ENCODE measurements at places on chromosomes 2 and 18. TPM values are rescaled to one million over a fixed set of nuclear protein-coding genes. Genes with fewer than 3 reads are reported as not detected.

- DNase-seq, result no peak
These were observed 154.0 kb upstream of the TFPI start for GRCh38 chr2:187708272-187708671.

DNA sequence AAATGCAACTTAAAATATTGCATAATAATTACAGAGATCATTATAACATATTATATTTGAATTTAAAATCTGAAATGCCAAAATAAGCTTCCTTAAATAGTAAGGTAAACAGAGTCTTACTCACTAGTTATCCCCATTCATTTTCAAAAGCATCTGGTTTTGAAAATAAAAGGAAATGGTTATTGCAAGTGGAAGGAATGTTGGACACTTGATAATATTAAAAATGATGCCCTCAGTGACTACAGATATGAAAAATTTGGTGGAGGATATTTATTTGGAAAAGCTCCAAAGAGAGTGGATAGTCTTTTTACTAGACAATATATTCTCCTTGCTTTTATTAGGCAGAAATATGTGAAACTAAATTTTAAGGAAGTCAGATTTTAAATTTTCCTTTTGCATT, 39.7 kb downstream of the CDH19 start:
- DNase-seq, result no peak

DNA sequence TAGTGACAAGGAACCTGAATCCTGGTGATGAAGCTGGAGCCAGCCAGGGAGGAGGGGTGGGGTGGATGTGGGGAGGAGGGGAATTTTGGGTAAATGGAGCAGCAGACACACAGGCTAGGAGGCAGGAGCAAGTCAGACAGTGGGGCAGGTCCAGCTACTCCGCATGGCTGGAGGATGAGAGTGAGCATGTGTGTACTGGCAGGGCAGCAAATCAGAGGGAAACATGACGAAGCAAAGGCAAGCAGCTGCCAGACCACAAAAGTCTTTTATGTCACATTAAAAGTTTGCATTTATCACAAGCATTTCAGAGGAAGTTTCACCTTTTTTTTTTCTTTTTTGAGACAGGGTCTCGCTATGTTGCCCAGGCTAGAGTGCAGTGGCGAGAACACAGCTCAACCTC, 11.9 kb upstream of the KIDINS220 start:
- DNase-seq, result no peak

- DNase-seq, result no peak
These were observed 335.9 kb upstream of the NT5C1B start for GRCh38 chr2:18925296-18925695.

DNA sequence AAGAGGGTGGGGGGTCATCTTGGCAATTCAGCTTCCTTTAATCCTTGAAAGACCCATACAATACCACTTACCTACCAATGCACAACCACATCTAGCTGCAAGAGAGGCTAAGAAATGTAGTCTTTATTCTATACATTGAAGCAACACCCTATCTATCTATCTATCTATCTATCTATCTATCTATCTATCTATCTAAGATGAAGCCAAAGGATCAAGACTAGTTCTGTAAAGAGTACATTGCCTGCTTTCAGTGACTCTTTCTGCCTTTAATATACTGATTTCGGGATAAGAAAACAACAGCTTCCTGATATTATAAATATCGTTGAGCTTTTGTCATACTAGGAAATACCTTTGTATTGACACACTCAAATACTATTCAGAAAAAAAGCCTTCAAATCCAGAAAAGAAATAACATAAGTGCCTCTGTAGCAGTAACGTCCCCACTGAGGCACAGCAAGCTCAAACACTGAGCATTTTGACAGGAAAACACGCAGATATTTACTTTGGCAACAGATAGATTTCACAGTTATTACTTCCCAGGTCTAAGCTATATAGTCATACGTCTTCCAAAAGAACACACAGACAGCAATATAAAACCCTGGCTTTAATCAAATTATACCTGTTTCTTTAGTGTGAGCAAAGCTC, 139.4 kb upstream of the SERTAD2 start:
- DNase-seq, result no peak

DNA sequence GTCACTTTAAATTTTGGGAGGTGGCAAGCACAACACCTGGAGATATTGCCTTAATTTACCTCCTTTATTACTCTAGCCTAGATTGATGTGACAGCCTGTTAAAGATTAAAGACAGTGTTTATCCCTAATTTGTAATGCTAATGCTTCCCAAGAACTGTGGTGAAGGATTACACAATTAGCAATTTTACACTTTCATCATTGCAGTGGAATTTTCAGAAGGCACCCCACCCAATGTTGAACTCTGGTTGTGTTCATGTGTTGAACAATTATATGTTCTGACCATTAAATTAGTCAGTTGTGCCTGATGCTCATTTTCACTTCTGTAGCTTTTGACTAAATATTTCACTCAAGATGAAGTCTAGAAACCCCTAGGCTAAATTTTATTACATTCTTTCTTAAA, 317.1 kb upstream of the CWC22 start:
- no peak for DNase-seq

- DNase-seq, result no peak
These were observed 170.6 kb downstream of the DNAH6 start for GRCh38 chr2:84686783-84687476.

DNA sequence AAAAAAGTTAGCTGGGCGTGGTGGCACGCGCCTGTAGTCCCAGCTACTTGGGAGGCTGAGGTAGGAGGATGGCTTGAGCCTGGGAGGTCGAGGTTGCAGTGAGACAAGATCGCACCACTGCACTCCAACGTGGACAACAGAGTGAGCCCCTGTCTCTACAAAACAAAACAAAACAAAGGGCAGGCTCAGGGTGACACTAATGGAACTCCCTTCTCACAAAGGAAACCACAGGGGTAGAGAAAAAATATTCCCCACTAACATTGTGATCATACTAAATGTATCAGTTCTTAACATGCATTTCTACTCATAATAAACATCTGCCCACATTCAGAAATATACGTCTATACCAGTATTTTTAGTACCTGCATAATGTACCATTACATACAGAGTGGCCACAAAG, 21.1 kb downstream of the STAM2 start:
- DNase-seq, result no peak

DNA sequence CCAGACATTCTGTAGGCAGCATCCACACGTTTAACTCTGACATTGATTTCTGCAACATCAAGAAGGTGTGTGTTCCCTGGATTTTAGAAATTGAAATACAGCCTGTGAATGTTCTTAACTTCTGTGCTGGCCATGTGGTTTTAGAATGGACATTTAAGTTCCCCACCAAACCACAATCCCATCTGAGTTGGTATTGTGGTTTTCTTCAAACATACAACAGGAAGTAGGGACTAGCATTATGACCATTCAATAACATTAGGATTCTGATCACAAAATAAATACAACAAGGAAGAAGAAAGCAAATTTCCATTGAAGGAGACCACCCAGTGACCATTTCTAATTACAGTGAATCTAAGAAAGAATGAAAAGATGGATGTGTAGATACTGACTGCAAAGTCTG, 51.2 kb downstream of the MAP3K20 start:
- DNase-seq, result no peak

DNA sequence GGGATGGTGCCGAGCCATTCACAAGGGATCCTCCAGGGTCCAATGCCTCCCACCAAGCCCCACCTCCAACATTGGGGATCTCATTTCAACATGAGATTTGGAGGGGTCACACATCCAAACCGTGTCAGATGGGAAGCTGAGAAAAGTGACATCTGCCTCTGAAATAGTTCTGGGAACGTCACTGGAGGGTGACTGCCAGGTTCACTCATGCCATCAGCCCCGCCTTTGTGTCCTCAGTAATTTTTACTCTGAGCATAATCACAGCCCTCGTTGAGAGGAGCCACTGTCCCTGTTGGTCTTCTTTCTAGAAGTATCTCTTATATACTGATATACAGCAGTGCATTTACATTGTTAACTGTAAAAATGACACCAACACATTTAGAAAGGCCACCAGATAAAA, 67.4 kb downstream of the KLHL29 start:
- no peak for DNase-seq

DNA sequence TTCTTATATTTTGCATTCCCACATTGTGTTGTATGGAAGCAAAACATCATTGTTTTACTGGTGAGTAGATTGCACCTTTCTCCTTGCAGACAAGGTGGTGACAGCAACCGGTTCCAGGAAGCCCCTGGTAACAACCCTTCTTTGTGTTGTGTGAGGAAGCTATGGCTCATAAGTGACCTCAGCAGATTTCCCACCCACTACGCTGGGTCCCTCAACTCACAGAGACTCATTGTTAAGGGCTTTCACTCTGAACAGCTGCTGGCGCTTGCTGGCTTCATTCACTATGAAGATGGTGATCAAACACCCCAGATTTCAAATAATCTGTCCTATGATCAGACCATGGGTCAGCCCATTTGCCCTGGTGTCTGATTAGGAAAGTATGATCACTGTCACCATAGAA, 53.4 kb downstream of the WIPF1 start:
- DNase-seq, result no peak

DNA sequence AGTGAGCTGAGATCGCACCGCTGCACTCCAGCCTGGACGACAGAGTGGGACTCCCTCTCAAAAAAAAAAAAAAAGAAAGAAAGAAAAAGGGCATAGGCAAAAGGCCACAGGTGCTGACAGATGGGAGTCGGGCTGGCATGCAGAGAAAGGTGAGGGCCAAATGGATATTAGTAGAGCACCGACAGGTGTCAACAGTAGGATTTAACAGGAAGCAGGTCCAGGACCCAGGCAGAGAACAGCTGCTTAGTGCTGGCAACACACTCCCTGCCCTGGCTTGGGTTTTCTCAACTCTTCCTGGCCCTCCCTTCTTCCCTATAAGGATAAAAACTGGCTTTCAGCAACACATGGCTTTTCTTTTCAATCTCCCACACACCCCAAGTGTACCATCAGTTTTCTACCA, 84.9 kb downstream of the MRO start:
- no peak for DNase-seq

DNA sequence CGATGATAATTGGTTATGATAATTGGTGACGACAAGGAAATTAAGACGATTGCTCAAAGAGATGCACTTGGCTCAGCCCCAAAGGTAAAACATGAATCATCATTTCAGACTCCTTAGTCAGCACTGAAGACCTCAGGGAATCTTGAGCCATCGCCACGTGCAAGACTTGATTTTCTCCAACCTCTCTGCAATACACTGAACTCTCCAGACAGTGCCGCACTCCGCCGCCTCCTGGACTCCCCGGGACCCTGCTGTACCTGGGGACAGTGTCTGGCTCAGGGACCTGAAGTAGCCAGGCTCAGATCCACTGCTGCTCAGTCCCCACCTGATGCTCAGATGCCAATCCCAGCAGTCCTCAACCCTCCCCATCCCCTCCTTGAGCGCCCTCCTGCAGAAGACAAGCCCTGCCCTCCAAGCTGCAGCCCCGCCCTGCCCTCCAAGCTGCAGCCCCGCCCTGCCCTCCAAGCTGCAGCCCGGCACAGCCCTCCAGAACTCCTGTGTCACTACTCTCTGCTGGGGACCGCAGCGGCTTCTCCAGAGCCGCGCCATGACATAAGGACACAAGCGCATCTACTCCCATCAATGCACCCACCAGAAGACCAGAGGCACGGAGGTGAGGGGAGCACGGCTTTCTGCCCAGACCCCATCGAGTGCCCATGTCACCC, 1.1 kb downstream of the TMEM18 start:
- peak; percentile 50 for DNase-seq

- no peak for DNase-seq
These were observed 683 bp downstream of the GBX2 start for GRCh38 chr2:236167297-236168109.

- no peak for DNase-seq
These were observed 256.5 kb downstream of the CNTNAP5 start for GRCh38 chr2:124281541-124281940.

DNA sequence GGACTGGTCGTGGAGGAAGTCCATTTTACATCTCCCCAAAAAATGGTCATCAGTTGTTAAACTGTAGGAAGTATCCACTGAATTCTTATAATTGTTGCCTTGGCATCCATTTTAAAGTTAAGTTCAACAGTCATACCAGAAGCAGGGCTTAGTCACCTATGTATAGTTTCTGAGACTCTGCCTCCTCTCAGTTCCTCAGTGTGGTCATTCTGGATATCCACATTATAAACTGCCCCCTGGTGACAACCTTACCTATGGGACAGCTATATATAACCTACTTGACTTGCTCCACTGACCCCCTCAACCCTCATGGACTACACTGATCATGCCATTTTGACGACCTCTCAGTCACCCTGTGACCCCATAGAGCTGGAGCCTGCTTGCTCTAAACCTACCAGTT, 617.0 kb downstream of the LRP1B start:
- no peak for DNase-seq

DNA sequence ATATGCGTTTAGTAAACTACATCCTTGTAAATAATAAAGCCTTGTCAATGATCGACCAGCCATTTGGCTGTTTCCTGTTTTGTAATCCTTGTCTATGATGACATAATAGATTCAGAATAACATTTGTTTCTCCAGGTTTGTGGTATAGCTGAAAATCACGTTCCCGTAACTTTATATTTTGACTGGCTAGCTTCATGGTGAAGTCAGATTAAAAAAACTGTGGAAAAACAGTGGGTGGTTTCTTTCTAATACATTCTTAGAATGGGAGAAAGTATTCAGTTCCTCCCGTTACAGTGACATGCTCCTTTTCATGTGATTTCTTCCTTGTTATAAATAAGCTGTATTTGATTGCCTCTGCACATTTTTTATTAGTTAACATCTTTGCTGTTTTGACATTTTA, 366.9 kb downstream of the NYAP2 start:
- DNase-seq, result no peak

DNA sequence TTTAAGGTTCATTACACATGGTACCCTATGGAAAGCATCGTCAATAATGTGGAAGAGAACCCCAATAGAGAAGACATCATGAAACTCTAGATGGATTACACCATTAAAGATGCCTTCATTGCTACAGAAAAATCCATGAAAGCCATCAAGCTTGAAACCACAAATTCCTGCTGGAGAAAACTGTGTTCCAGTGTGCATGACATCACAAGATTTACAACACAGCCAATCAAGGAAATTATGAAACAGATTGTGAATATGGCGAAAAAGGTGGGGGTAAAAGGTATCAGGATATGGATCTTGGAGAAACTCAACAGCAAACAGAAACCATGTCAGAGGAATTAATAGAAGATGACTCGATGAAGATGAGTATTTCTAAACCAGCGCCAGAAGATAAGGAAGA, 200.0 kb downstream of the SLC4A10 start:
- no peak for DNase-seq

- no peak for DNase-seq
These were observed 227.5 kb downstream of the GULP1 start for GRCh38 chr2:188519136-188519535.

Gene DYNAP
- not detected for total RNA-seq

Gene LYG2
- total RNA-seq, result not detected

Gene ASAP2
- 0.25 TPM for total RNA-seq

Gene NAT8
- total RNA-seq, result not detected

Gene EMILIN2
- total RNA-seq, result 21.4 TPM

Gene D2HGDH
- total RNA-seq, result 24.6 TPM

Gene OSR1
- not detected for total RNA-seq

Gene TRIM43
- total RNA-seq, result 0.73 TPM

All from activated CD4-positive, alpha-beta memory T cell treated with anti-CD3 and anti-CD28 coated beads, Interleukin-2, amount 10 ng/mL, durations not matched to agents 7 days and 5 days (primary cell).